ENCODE measurements at places on chromosomes 7 and 10.
A peak's percentile ranks its signal among the peaks of the same experiment; 100 is the strongest.

GRCh38 chr7:47757921-47758411, 176.1 kb upstream of the TNS3 start:
- no peak for DNase-seq

DNA sequence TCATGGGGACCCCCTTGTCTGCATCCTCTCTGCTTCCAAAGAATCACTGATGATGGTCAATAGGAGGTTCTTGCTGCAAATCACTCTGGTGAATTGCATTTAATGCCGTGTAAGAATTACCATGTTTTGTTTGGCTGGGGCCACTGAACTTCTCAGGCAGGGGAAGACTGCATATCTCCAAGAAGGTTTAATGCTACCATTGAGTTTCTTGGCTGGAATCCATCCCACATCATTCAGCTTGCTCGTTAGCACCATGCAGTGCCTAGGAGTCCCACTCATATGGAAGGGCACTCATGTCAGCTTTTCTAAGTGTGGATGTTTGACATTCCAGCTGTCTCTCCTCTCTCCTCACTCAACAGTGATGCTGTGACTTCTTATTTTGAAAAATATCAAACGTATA, 50.2 kb upstream of the BAMBI start:
- DNase-seq, result no peak

GRCh38 chr7:146375170-146375569, 258.6 kb downstream of the CNTNAP2 start:
- no peak for DNase-seq

DNA sequence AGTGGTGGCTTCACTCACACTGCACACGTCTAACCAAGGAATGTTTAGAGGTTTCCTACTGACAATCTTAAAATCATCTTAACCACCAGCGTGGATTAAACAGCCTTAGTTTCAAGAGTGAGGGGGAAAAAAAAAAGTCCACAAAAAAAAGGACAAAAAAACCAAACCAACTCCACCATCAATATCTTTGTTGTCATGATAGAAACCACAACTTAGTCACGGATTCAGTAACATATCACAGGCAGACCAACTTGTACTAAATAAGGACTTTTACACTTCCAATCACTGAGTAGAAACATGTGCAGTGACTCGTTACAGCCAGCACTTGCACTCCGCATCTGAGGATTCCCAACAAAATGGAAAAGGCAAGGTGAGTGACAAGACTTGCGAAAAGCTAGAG, 46.5 kb downstream of the FAM171A1 start:
- DNase-seq, result no peak

GRCh38 chr10:11797847-11798633, 25.1 kb upstream of the PROSER2 start:
- no peak for DNase-seq

GRCh38 chr7:17195576-17195975, 102.9 kb upstream of the AHR start:
- DNase-seq, result no peak

- no peak for DNase-seq
Measured at GRCh38 chr10:97519342-97519741, 20.6 kb downstream of the UBTD1 start.

DNA sequence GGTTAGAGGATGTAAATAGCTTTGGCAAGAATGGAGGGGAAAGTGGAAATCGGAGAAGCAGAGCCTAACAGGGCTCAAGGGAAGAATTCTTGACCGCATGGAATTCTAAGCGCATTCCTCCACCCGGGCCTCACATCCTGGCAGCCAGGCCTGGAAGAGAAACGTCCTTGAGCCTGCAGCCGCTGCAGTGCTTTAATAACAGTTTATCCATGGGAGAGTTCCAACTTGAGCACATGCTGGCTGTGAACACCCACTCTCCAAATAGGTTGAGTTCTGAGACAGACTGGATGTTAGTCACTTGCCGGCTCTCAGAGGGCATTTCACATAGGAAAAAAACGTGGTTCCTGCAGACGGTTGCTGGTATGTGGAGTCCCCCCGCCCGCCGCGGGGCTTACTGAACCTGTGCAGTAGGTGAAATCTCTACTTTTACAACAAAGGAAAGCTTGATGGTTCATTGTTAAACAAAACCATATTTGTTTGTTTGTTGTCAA, 61.4 kb upstream of the STEAP1B start:
- DNase-seq, result no peak

- no peak for DNase-seq
Measured at GRCh38 chr7:35315517-35315916, 61.6 kb upstream of the TBX20 start.

DNA sequence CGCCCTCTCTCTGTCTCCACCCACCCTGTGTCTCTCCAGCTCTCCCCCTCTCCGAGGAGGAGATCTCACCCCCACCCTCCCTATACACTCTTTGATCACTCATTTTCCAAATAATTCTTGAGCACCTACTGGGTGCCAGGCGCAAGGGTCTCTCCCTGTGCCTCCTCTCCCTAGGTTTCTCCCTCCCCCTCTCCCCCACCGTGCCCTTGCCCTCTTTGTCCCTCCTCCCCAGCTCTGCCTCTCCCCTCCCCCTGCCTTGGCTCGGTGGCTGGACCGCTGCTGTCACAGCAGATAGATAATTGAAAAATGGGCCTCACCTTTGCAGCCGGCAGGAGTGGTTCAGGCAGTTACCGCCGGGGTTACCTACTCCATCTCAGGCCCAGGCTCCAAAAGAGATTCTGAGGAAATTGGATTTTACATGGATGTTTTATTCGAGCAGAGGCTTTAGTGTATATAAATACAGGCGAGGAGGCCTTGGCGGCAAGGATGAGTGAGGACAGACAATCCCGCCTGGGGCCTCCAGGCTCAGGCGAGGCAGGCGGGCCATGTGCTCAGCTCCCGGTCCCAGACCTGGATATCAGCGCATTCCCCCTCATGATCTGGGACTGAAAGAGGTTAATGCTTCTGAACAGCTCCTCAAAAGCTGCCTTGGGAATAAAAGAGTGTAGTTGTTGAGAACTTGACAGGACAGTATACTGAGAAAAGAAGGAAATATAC, 60.8 kb upstream of the BTRC start:
- no peak for DNase-seq

GRCh38 chr7:43586251-43586900, 3.5 kb downstream of the STK17A start:
- DNase-seq, result no peak

GRCh38 chr10:60594476-60595051, 183.7 kb upstream of the CDK1 start:
- DNase-seq, result no peak

- DNase-seq, result peak; percentile 19
Measured at GRCh38 chr7:17769918-17770317, 170.4 kb downstream of the SNX13 start.
